Glomerular endothelial cell (primary cell): ENCODE measurements at places on chromosomes 3 and 15.

GRCh38 chr3:94522488-94522887 is 459.6 kb downstream of the NSUN3 start:
- no peak for DNase-seq

DNA sequence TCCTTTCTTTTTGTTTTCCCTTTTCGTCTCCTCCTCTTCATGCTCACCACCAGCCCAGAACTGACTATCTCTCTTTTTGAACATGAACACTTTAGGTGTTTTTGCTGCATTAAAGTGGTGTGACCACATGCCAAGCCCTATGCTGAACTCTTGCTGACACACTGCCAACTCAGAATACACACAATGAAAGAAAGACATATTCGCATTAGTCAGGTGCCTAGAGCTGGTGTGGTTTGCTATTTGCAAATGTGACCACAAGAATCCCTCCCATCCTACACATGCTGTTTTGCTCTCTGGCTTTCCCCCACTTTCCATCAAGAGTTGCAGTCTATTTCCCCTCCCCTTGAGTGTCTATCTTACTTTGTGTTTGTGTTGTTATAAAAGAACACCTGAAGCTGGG is 967.8 kb upstream of the CFAP20DC start:
- DNase-seq: no peak

GRCh38 chr15:87871258-87871681 is 385.3 kb downstream of the NTRK3 start:
- DNase-seq: no peak

DNA sequence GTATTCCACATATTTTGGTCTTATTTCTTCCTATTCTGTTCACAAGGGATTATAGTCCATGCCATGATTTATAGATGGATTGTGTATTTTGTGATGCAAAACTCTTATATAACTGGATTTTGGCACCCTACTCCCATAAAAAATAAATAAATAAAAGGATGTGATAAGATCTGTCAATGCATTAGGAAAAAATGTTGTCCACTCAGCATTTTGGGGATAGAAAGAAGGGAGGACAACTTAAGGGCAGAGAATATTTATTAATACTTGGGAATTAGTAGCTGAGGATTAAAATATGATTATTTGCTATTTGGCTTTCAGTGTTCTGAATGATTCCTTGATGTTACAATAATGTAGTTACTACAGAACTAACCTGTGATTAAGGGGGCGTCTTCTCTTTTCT is 682.6 kb downstream of the ZBBX start:
- no peak for DNase-seq

DNA sequence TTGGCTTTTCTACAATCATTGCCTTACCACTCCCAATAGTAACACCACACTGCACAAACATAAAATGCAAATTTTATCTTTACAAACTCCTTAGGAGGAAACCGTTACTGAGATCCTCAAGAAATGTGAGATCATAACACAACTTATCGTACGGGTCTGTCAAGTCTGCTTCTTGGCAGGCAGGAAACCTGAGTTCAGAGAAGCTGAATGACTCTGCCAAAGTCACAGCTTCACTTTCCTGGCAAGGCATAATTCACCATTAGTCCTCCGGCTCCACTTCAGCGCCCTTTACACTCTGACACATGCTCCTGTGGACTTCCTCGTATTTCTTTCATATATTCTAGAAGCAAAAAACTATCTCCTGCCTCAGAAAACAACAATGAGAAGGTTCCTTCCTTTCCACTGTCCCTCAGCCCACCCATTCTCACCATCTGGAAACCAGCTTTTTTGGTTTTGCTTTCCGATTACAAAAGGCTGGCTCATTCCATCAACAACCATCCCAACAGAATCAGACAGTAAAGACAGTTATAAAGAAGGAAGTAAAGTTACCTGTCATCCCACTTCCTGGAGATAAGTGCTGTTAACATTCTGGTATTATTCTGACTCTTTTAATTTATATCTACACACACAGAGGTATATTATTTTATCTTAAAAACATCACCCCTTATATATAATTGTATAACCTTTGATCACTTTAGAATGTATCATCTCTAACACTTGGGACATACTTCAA is 223.4 kb downstream of the STT3B start:
- DNase-seq: no peak

DNA sequence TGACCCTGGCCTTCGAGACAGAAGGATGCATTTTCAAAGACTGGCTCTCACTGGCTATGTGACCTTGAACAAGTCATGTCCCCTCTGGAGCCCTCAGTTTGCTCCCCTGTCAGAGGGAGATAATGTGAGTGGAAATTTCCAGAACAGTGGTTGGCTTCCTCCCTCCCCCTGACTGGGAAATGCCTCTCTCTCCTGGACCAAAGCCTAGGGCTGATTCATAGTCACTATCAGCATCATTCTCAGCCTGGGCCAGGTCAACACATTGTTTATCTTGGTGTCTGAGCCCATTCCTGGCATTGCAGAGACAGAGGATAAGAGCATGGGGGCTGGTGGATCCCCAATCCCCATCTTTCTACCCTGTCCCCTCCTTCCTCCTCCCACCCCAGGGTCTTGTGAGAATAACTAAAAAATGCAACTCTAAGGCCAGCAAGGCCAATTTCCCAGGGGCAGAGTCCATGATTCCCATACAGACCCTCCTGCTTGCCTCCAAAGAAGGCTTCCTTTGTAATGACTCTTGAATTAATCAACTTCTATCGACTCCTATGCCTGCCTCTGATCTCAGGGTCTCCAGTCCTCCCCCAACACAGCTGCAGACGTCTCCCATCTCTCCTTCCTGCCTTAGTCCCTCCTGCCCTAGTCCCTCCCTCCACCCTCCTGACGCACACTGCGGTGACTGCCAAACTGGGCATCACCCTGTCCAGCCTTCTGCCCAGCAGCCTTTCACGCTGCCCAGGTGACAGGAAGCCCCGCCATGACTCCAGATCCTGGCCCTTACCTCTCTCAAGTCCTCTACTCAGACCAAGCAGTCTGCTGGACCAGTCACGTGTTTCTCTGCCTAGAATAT is 35.4 kb upstream of the CORO2B start:
- DNase-seq: peak; percentile 67

DNA sequence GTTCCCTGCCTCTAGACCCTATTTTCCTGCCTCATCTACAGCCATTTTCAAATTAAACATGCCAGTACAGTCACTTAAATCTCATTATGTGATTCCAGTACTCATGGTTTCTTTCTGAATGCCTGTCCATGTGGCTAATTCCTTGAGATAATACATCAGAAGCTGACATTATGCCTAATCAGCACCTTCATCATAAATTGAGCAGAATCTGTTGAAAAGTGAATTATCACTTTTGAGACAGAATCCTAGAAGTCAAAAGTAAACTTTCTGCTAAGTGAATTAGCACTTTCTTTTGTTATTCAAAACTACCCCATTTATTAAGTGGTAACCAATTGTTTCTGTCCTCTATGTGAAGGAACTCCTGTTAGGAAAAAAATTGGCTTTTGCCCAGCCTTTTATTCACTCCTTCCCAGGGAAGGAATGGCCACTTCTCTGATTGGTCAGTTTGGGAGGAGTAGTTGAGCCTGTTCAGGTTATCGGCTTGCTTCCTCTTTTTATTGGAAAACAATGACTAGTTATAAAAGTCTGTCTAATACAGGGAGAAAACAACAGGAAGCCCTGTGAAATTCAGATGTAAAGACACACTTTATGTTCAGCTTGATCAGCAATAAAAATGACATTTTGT is 40.5 kb downstream of the OSTN start:
- DNase-seq: peak; percentile 70

DNA sequence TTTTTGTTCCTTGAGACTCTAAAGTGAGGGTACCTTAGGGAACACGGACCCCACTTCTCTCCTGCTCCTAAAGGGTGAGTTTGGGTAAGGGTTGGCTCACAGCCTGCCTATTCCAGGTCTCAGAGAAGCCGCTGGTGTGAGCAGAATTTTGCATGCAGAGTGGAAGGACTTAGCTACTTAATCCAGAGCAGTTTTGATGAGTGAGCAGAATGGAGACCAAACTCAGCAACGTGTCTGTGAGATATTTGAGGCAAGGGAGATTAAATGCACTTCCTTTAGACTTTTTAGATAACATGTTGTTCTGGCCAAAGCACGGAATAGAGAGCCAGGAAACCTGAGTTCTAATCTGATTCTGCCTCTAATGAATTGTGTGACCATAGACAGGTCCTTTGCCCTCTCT is 5.1 kb downstream of the SLC24A1 start:
- DNase-seq: no peak

DNA sequence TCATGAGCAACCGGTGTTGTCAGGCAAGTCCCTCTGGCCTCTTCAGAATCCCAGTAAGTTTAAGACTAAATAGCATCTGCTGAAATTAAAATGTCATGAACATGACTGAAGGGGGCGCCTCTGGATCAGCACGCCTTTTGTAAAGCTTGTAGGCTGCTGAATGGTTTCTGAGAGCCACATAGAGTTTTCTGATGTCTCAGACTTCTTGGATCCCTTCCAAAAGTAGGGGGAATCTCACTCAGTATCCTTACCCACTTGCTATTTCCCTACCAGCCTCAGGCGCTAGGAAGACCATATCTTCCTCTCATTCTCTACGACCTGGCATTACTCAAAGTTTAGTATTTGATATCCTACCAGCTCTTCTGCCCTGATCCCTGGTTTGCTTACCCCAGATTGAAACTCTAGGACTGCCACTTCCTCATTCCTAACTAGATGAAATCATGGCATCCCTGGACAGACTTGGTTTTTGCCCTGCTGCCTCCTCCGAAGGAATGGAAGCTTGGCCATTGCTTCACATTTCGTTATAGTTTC is 62.7 kb upstream of the CD47 start:
- peak; percentile 51 for DNase-seq

DNA sequence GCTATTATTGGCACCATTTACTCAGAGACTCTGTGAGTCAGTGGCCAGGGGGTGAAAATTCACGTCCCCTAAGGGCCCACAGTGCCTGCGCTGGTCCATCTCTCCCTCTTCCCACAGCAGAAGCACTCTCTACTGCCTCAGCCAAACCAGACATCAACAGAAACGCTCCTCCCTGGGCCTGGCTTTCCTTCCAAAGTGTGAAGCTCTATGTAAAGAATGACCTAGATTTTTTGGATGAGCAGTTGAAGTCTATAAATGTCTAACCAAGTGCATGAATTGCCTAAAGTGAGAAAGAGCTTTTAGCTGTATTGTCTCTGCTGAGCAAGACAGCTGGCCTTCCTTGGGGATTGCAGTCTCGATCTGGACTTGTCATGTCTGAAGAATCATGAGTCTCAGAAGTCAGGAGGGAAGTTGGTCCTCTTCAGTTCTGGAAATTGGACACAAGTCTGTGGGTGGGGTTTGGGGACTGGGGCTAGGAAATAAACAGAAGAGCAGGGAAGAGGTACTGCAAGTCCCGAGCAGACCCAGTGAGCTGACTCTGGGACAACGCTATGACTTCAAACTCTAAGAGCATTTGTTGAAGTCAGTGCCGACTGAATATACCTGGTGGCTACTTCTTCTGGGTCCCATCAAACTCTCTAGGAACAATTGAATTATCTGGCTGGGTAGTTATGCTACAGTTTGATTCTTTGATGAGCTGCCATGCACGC is 29.0 kb downstream of the RASGRP1 start:
- DNase-seq: no peak
